ENCODE measurements at places on chromosomes 4 and X.

GRCh38 chr4:96598465-96598864 lies 758.6 kb downstream of the PDHA2 start:
- no peak for DNase-seq

GRCh38 chr4:175440786-175441185 lies 371.3 kb downstream of the GPM6A start:
- DNase-seq: no peak

DNA sequence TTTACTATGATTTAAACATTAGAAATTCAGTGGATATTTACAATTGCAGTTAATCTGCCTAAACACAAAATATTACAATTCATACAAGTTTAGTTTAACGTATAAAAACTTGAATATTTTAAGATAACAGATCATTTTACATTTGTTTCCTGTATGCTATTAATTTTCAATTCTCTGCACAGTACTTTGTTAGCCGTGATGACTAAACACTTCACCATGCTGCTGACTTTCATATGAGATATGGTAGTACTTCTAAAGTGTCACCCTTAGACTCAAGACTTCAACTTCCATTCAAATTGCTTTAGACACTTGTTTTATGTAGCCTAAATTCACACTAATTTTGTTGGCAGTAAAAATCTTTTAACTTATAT lies 1646.4 kb upstream of the ADGRL3 start:
- DNase-seq: peak; percentile 36

- no peak for DNase-seq
Measured at GRCh38 chr4:125322366-125322730, 7.6 kb downstream of the FAT4 start.

- DNase-seq: no peak
Measured at GRCh38 chr4:109879081-109879480, 31.2 kb downstream of the LRIT3 start.

- peak; percentile 21 for DNase-seq
Measured at GRCh38 chrX:50456712-50457484, 13.7 kb downstream of the DGKK start.

DNA sequence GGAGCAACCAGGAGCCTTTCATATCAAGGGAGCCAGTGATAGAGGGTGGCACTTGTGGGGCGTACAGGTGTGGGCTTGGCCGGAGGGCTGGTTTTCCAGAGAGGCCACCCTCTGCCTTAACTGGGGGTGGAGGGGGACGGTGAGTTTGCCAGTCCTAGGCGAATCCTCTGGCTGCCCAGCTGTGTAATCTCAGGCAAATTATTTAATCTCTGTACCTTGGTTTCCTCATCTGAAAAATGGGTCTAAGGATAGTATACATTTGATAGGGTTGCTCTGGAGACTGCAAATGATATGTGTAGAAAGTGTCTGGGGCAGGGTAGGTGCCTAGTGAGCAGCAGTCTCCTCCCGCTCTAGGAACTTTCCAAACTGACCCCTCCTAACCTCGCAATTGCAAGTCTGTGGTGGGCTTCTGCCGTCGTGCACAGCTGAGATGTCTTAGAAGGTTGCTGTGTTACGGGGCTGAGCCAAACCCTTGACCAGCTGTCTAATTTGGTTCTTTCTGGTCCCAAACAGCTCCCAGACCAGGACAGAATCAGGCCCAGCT lies 3.8 kb upstream of the CXCR3 start:
- no peak for DNase-seq

- DNase-seq: no peak
Measured at GRCh38 chr4:76279462-76279861, 27.1 kb upstream of the STBD1 start.

DNA sequence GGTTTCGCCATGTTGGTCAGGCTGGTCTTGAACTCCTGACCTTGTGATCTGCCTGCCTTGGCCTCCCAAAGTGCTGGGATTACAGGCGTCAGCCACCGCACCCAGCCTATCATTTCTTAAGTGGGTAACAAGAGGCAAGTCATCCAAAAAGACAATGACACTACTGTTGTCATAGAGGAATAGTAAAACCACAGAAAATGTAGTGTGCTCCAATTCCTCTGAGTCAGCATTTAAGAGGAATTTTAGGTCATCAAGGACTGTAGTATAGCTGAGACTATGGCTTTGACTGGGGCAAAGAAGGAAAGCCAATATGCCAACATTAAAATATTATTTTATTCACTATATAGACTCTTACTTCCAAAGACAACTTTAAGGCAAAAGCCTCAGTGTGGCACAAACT lies 48.4 kb downstream of the ATP8A1 start:
- DNase-seq: no peak

DNA sequence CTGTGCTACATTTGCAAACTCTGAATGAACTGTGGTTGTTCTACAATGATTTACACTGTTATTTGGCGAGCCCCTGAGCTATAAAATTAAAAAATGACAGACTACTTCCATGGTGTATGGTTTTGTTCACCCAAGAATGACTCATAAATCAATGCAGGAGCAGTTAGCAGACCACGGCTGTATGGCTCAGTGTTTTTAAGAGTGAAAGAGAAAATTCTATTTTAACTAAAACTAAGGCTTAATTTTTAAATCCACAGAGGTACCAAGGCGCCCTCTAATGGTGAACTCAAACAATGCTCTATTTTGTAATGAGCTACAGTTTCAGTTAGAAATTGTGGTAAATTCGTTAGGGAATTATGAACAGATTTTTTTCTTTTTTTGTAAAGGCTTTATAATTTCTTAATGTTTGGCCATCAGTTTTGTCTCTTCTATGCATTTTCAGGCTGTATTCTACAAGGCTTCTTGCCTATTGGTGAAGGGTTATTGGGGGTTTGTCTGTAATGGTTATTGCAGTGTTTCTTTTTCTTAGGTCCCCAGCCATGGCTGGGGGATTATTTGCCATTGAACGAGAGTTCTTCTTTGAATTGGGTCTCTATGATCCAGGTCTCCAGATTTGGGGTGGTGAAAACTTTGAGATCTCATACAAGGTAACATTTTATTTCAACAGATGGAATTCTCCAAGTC lies 32.5 kb downstream of the HMGB2 start:
- peak; percentile 71 for DNase-seq

GRCh38 chrX:65783746-65784145 lies 116.3 kb downstream of the MSN start:
- DNase-seq: no peak

- DNase-seq: no peak
Measured at GRCh38 chr4:1779588-1780382, 13.3 kb upstream of the FGFR3 start.

GRCh38 chr4:156294577-156294976 lies 340.9 kb upstream of the CTSO start:
- DNase-seq: peak; percentile 53

DNA sequence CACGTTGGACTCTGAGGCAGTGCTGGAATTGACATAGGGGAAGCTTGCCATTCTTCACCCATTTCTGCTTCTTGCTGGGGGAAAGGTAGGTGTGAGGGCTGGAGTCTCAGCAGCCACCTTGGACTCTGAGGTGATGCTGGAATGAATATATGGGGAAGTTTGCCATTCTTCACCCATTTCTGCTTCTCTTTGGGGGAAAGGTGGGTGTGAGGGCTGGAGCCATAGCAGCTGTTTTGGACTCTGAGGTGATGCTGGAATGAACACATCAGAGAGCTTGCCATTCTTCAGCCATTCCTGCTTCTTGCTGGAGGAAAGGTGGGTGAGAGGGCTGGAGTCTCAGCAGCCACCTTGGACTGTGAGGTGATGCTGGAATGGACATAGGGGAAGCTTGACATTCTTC lies 115.1 kb downstream of the CRLF2 start:
- DNase-seq: no peak

DNA sequence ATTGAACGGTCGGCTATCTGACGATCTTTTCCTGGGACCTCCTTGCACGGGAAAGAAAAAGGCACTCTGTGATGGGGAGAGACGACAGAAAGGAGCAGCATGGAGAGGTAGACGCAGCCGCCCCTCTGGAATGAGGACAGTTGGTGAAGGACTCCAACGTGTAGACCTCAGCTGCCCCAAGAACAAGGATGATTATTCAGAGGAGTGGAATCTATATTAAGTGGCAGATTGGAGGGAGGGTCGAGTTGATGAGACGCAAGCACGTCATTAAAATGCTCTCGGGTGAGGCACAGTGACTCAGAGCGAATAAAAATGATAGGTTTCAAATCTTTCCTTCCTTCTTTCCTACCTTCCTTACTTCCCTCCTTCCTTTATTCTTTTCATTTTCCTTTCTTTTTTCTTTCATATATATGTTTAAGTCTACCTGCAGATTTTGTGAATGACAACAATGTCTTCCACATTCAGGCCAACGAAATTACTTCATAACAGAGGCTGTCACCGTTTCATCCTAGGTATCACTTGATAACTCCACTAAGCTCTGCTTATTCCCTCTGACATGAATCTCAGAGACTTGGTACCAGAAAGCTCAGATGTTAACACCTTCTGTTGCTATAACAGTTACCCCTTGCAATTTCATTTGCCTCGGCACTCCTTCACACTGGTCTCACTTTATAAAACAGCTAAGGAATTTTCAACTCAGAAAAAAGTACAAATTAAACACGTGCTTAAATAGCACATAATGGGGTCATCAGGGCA lies 110.0 kb upstream of the PPARGC1A start:
- DNase-seq: no peak

DNA sequence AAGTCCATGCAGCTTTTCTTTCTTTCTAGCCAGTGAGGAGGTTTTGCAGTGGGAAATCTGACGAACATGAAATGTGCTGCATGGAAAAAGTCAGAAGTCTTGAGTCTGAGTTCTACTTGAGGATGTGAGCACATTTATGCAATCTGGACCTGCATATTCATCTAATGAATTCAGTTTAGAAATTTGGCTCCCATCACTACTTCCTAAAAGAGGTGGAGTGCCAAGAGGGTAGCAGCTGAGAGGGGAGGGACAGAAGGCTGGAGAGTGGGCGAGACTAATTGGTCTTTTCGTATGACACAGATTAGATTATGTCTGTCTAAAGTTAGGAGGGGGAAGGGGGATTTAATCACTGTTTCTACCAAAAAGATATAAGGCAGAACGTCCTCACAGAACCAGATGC lies 535.9 kb downstream of the IQCM start:
- no peak for DNase-seq

- no peak for DNase-seq
Measured at GRCh38 chr4:10272511-10272910, 155.9 kb upstream of the WDR1 start.

DNA sequence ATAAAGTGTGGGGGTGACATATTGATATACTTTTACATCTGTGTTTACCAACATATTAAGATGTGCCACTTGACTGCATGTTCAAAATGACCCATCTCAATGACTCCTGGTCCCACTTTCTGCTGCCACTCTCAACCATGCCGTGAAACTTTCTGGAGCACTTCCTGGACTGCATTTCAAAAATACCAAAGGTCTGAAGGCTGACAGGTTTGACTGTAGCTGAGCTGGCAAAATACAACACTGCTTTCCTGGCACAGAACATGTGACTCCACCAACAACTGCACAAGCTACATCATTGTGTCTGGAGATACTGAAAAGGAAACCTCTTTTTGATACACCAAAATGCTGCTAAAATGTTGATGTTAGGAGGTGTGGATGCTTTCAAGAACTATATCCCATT lies 184.8 kb downstream of the UNC5C start:
- no peak for DNase-seq

All from suppressor macrophage treated with lipopolysaccharide for 1 hour (primary cell).